Type B pancreatic cell (in vitro differentiated cells): ENCODE measurements at places on chromosomes 4 and X.

DNA sequence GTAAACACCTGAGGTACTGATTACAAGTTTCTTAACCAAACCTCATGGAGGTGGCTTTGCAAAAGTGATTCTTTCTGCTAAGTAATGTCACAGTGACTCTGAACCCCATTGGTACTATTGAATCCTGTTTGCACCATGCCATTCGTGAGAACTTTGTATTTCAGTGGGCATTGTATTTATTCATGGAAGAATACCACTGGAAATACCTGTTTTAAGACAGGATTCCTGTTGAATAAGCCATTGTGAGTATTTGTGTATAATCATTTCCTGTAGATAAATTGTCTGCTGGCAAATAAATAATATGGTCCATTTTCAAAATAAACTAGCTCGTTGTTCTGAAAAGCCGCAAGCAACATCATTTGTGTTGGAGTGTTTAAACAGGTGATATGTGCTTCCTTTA lies 136.4 kb upstream of the GUCY1A1 start:
- DNase-seq, result no peak

DNA sequence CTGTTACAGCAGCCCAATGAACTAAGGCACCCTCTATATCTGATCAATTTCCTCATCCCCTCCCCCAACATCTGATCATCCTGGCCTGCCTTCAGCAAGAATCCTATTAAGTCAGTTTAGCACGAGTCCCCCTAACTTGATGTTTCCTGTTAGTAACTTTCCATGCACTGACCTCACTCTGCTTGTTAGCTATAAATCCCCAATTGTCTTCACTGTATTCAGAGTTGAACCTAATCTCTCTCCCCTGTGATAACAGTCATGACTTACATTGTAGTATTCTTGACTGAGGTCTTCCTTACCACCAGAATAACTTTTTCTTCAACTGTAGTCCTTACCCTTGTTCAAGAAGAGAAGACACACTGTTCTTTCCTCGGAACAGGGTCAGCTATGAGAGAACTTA lies 8.5 kb downstream of the ANXA5 start:
- DNase-seq, result no peak

DNA sequence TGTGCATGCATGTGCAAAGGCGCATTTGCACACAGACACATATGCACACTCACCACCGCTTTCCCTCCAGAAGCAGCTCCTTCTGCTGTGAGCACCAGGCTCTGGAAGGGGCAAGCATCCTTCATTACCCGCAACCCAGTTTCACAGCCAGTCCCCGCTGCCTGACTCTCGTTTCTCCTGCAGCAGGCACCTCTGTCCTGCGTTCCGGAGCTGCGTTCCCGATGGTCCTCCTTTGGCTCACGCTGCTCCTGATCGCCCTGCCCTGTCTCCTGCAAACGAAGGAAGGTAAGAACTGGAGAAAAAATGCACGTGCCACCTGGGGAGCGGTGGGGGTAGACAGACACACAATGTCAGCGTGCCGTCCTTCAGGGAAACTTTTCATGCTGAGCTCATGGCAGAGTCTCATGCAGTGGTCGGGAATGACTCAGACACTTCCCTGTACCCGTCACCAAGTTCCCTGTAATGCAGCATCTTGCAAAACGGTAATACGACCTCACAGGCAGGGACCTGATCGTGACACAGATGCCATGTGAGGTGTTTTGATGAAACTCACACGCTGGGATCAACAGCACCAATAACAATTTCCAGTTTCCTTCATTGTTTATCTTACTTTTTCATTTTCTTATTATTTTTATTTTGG lies 5.1 kb downstream of the IL3RA start:
- DNase-seq, result no peak

GRCh38 chr4:168879188-168879587 lies 130.9 kb downstream of the CBR4 start:
- no peak for DNase-seq

DNA sequence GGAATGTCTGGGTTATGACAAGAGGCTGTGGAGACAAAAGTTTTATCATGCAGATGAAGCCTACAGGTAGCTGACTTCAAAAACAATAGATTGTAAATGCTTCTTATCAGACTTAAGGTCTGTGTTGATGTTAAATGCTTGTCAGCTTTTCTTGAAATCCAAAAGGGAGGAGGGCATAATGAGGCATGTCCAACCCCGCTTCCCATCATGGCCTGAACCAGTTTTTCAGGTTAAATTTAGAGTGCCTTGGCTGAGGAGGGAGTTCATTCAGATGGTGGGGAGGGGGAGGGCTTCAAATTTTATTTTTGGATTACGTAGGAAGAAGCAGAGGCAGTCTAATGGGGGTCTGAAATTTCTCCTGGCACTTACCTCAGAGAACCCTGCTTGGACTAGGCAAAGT lies 207.7 kb upstream of the HDX start:
- DNase-seq, result no peak

DNA sequence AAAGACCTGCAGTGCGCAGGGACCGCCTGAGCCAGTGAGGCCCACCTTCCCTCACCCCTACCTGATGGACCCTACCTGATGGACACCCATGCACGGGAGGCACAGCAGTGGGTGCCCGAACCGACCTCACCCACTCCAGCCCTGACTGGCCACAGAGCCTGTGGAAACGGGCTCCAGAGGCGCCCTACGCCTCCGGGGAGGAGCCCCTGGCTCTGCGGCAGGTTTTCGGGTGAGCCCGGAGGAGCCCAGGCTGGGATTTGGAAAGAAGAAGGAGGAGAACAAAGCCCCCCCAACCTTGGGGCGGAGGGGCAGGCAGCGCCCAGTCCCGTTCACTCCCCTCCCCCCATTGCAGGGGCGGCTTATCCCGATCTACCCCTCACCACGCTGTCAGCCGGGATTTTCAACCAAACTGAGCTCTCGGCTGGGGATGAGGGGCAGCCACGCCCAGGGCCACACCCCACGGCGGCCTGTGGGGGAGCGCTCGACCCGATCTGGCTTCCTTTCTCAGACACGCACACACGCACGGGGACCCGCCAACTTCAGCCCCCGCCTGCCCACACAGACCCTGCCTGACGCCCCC lies 675 bp downstream of the L1CAM start:
- DNase-seq, result no peak

GRCh38 chr4:187218705-187219245 lies 495.1 kb upstream of the FAT1 start:
- no peak for DNase-seq

GRCh38 chr4:47217291-47217690 lies 185.9 kb downstream of the GABRB1 start:
- DNase-seq, result no peak

DNA sequence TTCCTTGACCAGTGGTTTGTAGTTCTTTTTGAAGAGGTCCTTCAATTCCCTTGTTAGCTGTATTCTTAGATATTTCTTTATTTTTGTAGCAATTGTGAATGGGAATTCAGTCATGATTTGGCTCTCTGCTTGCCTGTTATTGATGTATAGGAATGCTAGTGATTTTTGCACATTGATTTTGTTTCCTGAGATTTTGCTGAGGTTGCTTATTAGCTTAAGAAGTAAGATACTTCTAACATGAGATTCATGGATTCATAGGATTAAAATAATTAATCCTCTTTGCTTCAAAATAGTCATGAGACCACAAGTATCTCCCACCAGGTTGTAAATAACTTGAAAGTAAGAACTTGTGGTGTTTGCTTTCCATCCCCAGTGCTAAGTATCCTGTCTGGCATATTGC lies 308.9 kb downstream of the DTHD1 start:
- DNase-seq, result no peak

- no peak for DNase-seq
These were observed 748 bp downstream of the ATP2B3 start for GRCh38 chrX:153517946-153518834.

GRCh38 chrX:146581981-146582712 lies 227.4 kb upstream of the CXorf51B start:
- DNase-seq, result no peak

DNA sequence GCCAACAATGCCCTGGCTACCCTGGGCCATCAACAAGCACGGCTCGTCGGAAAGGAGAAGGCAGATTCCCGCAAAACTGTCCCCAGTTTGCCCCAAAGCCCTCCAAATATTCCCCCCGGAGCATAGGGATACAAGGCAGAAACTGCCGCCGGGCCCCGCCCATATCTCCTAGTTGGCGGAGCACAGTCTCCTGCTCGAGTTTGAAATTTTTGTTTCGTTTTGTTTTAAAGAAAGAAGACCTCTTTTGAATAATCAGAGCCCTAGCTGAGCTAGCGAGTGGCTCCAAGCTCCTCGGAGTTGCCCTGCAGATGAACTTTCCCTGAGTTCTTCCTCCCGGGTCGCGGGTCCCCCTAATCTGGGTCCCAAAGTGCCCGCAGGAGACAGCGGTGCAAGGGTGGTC lies 138.1 kb upstream of the ZIC3 start:
- DNase-seq, result no peak

GRCh38 chr4:126458993-126459392 lies 1144.2 kb downstream of the FAT4 start:
- DNase-seq, result no peak

GRCh38 chrX:2608638-2609430 lies 82.3 kb upstream of the CD99 start:
- DNase-seq, result peak; percentile 87

- DNase-seq, result no peak
These were observed 12.5 kb downstream of the TRAPPC2 start for GRCh38 chrX:13721819-13722519.

DNA sequence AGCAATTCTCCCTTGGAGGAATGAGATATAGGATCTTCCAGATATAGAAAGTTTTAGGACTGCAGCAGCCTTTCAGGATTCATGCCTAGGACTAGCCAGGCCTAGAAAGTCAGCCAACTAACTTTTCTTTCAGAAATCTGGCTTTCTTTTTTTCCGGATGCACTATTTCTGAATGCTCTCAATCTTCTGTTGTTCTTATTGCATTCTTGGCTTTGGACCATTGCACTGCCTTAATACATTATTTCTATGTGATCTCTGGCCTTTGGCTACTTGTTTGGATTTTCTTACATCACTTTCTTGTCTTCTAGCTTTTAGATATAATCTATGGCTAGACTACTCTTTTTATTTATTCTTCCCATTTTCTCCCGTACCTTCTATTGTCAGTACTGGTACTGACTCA lies 813.1 kb upstream of the HTR2C start:
- DNase-seq, result no peak
